NCI-H1048 (cell line): ENCODE measurements at places on chromosomes 2 and 18.

DNA sequence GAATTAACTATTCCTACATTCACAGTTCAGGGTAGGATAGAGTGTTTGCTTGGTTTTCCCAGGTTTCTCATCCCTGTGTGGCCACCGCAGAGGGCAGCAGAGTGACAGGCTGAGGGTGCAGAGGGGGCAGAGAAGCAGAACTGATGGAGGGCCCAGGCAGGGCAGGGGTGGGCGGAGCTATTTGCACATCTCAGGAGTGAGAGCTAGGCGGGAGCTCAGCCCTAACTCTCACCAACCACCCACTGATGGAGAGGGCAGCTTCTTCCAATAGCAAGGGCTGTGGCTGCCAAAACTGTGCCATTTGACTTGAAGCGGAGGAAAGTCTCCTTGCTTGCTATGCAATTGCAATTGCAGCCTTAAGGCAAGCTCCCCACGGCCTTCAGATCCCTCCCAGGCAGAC lies 12.0 kb upstream of the DARS1 start:
- no peak for DNase-seq

GRCh38 chr2:160194946-160195345 lies 5.1 kb downstream of the ITGB6 start:
- DNase-seq, result no peak

GRCh38 chr2:160541745-160542144 lies 48.1 kb upstream of the RBMS1 start:
- no peak for DNase-seq

GRCh38 chr2:121596221-121597080 lies 52.8 kb downstream of the CLASP1 start:
- DNase-seq, result no peak

DNA sequence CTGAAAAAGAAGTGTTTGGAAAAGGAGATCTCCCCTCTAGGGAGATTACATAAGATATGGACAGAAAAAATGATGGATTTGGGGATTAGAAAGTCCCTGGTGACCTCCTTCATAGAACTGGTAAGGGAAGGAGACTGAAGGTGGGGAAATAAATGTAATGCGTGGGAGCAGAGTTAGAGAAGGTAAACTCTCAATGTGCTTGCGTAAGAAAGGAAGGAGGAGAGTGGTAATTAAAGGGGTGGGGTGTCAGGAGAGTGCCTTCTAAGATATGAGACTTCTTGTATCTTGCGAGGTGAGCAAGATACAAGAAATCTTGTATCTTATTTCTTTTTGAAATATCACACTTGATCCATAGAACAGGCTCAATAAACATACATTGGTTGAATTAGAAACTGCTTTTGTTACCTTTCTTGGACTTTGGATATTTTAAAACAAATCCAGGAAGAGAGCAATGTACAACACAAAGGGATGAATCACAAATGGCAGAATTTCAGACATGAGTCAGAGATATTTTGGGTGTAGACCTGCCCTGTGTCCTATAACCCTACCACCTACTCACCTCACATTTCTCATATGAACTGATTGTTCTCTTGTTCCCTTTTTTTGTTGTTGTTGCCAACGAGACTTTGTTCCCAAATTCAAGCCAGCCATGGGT lies 342.4 kb downstream of the INSIG2 start:
- no peak for DNase-seq

- DNase-seq, result no peak
Observed at GRCh38 chr2:45545943-45546342, 65.1 kb downstream of the SRBD1 start.

DNA sequence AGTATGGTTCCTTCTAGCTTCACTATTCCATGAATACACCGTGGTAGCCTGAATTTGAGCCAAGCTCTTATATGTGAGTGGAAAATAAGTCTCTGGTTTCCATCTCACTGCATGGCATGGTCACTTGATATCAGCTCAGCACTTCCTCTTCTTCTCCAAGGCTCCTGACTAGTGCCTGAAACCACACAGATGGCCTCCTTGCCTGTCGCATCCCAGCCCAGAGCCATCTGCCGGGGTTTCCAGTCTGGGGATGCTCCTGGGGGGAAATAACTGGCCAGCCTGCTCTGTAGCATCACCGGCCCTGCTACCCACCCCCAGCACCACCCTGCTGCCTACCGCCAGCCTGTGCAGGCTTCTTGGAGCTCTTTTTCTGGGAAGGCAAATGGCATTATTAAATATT lies 7.7 kb upstream of the MARCHF4 start:
- no peak for DNase-seq

GRCh38 chr2:109120166-109120565 lies 8.8 kb upstream of the SH3RF3 start:
- no peak for DNase-seq

DNA sequence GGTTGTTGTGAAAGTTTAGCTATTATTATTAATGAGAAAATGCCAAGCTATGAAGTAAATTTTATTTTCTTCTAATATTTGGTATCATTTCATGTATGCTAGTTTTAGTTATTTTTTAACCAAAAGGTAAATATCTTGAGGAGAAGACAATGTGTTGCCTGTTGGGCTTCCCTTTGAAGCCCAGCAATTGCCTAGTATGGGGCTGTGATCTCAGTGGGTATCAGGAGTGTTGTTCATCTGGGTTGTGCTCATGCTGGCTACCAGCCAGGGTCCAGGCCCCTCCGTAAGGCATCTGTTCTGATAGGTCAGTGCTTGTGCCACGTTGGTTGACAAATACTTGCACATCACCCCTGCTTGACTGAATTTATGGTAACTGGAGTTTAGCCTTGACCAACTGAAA lies 38.0 kb upstream of the DARS1 start:
- no peak for DNase-seq

DNA sequence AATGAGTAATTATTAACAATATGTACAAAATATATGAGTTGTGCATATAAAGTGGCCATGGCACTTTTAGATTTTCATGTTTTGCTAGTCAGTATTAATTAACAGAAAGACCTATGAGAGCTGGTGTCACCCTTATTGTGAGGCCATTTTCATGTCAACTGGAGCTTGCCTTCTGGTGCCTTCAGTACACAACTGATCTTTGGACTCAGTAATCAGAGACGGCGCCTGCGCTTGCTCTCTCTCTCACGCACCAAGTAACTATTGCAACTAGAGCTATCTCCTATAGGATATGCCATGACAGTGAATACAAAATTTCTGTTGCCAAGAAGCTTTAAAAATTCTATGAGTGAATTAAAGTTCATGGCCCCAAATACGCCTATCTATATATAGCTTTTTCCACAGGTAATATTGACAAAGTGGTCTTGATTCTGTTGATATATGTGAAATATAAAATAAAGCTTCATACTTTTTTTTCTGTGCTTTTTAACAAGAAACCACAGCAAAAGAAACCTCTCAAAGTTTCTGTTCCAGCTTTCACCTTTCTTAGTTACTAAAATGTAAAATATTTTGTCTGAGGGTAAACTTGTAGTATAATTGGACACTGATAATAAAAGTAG lies 2.9 kb downstream of the SERTAD2 start:
- no peak for DNase-seq
